ENCODE measurements at places on chromosomes 7 and 10.

DNA sequence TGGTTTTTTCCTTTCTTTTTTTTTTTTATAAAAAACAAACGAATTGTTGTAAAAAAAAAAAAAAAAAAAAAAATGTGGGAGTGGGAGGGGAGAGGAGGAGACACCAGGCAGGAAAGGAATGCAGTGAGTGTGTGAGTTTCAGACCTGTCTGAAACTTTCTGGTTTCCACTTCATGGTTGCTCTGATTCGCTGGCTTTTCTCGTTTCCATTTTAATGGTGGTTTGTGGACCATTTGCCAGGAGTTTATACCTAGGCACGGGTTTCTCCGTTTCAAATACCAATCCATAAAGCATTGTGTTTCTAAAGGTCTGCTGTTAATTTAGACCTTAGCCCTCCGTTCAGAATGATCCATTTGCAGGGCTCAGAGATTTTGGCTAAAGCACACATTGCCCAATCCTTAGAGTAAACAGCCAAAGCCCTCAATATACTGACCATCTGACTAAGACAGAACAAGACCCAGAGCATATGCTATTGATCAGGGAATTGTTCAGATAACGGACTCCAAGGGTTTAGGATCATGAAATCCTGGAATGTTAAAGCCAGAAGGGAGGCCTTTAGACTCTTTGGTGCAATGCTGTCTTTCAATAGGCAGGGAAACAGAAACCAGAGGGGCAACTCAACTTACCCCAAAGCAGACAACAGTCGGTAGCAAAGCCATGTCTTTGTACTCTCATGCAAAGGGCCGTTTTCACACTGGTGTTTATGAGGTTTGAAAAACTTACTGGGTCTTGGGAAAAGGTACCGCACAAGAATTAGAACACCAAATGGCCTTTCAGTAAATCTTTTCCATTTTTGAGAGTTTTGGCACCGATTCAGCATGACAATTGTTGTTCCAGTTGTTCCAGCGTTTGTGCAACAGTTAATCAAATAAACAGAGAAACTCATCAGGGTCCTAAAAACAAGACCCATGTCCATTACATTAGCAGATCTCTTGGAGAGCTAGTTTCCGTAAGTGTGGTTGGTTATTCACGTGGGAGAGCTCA is 94.3 kb upstream of the AGBL3 start:
- peak overlapping the region; percentile 70 for H3K27ac ChIP-seq
- peaks cover 62% of the 10 kb centered on the region for H3K4me1 ChIP-seq
- H3K27me3 ChIP-seq = no peaks in the 10 kb centered on the region
- no peak for DNase-seq
- H3K36me3 ChIP-seq = peaks cover 3% of the 10 kb centered on the region

DNA sequence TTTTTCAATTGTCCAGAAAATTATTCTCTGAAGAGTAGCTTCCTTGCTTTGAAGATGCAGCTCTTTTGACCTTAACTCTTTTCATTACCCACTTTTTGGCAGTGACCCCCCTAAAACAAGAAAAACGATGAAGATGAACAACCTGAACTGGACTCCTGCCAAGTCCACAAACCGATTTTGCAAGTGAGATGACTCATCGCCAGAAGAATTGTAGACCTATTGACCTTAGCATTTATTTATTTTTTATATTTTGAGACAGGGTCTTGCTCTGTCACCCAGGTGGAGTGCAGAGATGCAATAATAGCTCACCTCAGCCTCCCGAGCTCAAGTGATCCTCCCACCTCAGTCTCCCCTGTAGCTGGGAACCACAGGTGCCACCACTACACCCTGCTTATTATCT is 859.2 kb downstream of the GATA3 start:
- H3K4me1 ChIP-seq = no peaks in the 10 kb centered on the region
- no peaks in the 10 kb centered on the region for H3K36me3 ChIP-seq
- H3K4me3 ChIP-seq = no peak overlapping the region
- DNase-seq = no peak
- H3K27ac ChIP-seq = no peak overlapping the region

DNA sequence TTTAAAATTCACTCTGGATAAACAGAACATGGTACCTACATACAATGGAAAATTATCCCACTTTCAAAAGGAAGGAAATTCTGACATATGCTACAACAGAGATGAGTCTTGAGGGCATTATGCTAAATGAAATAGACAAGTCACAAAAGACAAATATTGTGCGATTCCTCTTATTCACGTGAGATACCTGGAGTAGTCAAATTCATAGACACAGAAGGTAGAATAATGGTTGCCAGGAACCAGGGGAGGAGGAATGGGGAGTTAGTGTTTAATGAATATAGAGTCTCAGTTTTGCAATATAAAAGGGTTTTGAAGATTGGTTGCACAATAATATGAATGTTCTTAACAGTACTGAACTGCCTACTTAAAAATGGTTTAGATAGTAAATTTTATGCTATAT is 69.8 kb upstream of the WAC start:
- no peak overlapping the region for H3K4me3 ChIP-seq
- H3K27me3 ChIP-seq = no peaks in the 10 kb centered on the region
- H3K36me3 ChIP-seq = no peaks in the 10 kb centered on the region
- DNase-seq = no peak

DNA sequence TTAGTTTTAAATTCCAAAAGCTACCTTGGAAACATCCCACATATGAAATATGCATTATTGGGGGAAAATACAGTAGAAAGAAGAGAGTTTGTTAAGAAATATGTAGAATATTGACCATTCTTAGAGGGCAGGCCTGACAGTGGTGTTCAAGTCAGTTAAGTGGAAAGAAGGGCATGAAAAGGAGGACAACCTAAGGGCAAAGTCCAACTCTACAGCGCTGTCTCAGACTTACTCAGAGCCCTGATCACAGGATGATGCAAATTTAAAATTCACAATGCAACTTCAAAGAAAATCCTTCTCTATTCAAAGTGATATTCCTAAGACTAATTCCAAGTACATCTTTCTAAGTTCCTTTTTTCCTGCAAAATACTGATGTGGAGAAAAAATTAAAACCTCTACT is 139.1 kb upstream of the LRRTM3 start:
- H3K27me3 ChIP-seq = no peaks in the 10 kb centered on the region
- no peak overlapping the region for H3K27ac ChIP-seq
- H3K4me1 ChIP-seq = no peaks in the 10 kb centered on the region

- peaks cover 14% of the 10 kb centered on the region for H3K4me1 ChIP-seq
- peaks cover 44% of the 10 kb centered on the region for H3K36me3 ChIP-seq
- no peak for DNase-seq
- H3K4me3 ChIP-seq = no peak overlapping the region
- no peak overlapping the region for H3K27ac ChIP-seq
These were observed 34.2 kb downstream of the ITGB1 start for GRCh38 chr10:32923849-32924248.

GRCh38 chr7:146486519-146486918 is 369.9 kb downstream of the CNTNAP2 start:
- H3K4me1 ChIP-seq = no peaks in the 10 kb centered on the region
- H3K27me3 ChIP-seq = no peaks in the 10 kb centered on the region
- no peak overlapping the region for H3K27ac ChIP-seq
- H3K4me3 ChIP-seq = no peak overlapping the region
- no peak for DNase-seq

- DNase-seq = no peak
- no peak overlapping the region for H3K4me3 ChIP-seq
- no peaks in the 10 kb centered on the region for H3K27me3 ChIP-seq
These were observed 373.1 kb downstream of the THSD7A start for GRCh38 chr7:11458736-11459483.

GRCh38 chr7:36638140-36638539 is 86.2 kb downstream of the AOAH start:
- no peaks in the 10 kb centered on the region for H3K36me3 ChIP-seq
- H3K4me3 ChIP-seq = no peak overlapping the region
- no peaks in the 10 kb centered on the region for H3K27me3 ChIP-seq
- DNase-seq = no peak
- H3K4me1 ChIP-seq = no peaks in the 10 kb centered on the region
- H3K27ac ChIP-seq = no peak overlapping the region

GRCh38 chr7:51774178-51774577 is 457.6 kb upstream of the COBL start:
- DNase-seq = no peak
- H3K27ac ChIP-seq = no peak overlapping the region
- no peak overlapping the region for H3K4me3 ChIP-seq
- no peaks in the 10 kb centered on the region for H3K4me1 ChIP-seq
- H3K36me3 ChIP-seq = no peaks in the 10 kb centered on the region

GRCh38 chr10:24900888-24901685 is 51.3 kb downstream of the PRTFDC1 start:
- H3K4me3 ChIP-seq = no peak overlapping the region
- no peak overlapping the region for H3K27ac ChIP-seq
- no peaks in the 10 kb centered on the region for H3K36me3 ChIP-seq
- H3K27me3 ChIP-seq = no peaks in the 10 kb centered on the region
- H3K4me1 ChIP-seq = peaks cover 16% of the 10 kb centered on the region
- DNase-seq = no peak

GRCh38 chr7:128591705-128592104 is 80.4 kb upstream of the GARIN1A start:
- no peaks in the 10 kb centered on the region for H3K4me1 ChIP-seq
- no peaks in the 10 kb centered on the region for H3K27me3 ChIP-seq
- peaks cover 5% of the 10 kb centered on the region for H3K36me3 ChIP-seq

- no peak for DNase-seq
- H3K27me3 ChIP-seq = no peaks in the 10 kb centered on the region
- peaks cover 9% of the 10 kb centered on the region for H3K4me1 ChIP-seq
These were observed 34.4 kb upstream of the CAV2 start for GRCh38 chr7:116465125-116465524.

DNA sequence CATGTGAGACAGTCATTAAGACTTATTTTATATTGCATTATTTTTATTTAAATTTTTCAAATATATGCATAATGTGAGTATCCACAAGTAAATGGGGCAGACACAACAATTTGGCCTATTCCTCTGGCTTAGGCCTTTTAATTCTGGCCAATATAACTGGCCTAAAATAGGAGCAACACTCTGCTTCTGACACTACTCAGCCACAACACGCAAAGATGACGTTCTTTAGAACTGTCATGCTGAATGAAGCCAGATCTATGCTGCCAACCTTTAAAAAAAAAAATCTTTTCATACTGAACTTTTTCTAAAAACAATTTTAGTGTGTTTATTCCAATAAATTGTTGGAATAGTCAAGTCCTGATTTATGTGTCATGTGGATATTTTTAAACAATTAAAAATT is 355.0 kb upstream of the BMPER start:
- no peaks in the 10 kb centered on the region for H3K27me3 ChIP-seq
- no peak overlapping the region for H3K27ac ChIP-seq
- peaks cover 3% of the 10 kb centered on the region for H3K4me1 ChIP-seq
- H3K36me3 ChIP-seq = no peaks in the 10 kb centered on the region
- H3K4me3 ChIP-seq = no peak overlapping the region
- DNase-seq = no peak

GRCh38 chr10:71970331-71970730 is 6.1 kb downstream of the CHST3 start:
- H3K27me3 ChIP-seq = no peaks in the 10 kb centered on the region
- peaks cover 98% of the 10 kb centered on the region for H3K4me1 ChIP-seq
- no peak for DNase-seq
- peak overlapping the region; percentile 60 for H3K27ac ChIP-seq
- no peak overlapping the region for H3K4me3 ChIP-seq

GRCh38 chr7:151313857-151314256 is 27.8 kb upstream of the NUB1 start:
- peaks cover 14% of the 10 kb centered on the region for H3K4me1 ChIP-seq
- peak; percentile 53 for DNase-seq
- no peaks in the 10 kb centered on the region for H3K27me3 ChIP-seq
- H3K4me3 ChIP-seq = no peak overlapping the region
- no peaks in the 10 kb centered on the region for H3K36me3 ChIP-seq

DNA sequence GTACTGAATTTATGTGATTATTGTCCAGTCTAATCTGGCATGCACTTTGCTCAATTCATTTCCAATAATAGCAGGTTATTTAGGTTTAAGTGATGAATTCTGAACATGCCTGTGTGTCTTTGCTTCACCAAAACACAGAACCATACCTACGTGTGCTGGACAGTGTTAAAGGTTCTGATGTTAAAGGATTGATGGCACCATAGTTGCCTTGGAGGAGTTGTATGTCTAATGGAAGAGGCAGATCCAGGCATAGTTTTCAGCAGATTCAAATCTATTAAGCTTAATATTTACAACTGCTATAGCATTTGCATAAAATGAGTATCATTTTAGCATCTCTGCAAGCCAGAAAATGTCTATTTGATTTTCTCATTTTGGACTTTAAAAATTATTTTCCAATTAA is 28.0 kb upstream of the UMAD1 start:
- H3K36me3 ChIP-seq = no peaks in the 10 kb centered on the region
- no peak for DNase-seq
- no peaks in the 10 kb centered on the region for H3K4me1 ChIP-seq
- no peaks in the 10 kb centered on the region for H3K27me3 ChIP-seq
- H3K4me3 ChIP-seq = no peak overlapping the region

DNA sequence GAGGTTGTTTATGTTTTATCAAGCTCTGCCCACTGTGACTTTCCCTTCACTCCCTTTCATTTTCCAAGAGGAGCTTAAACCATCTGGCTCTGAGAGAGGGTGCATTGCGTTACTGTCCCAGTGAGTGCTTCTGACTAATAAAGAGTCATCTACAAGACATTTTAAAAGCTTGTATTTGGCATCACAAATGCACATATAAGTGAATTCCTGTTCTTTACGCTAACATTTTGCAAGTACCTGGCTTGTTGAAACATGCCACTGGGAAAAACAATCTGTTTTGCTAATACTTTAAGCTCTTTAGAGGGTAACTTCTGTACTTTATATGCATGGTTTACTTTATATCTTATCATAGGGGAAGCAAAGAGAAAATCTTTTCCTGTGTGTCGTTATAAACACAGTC is 534.6 kb upstream of the POM121L12 start:
- H3K27ac ChIP-seq = no peak overlapping the region
- H3K27me3 ChIP-seq = no peaks in the 10 kb centered on the region
- H3K36me3 ChIP-seq = no peaks in the 10 kb centered on the region
- H3K4me1 ChIP-seq = no peaks in the 10 kb centered on the region
- DNase-seq = no peak

DNA sequence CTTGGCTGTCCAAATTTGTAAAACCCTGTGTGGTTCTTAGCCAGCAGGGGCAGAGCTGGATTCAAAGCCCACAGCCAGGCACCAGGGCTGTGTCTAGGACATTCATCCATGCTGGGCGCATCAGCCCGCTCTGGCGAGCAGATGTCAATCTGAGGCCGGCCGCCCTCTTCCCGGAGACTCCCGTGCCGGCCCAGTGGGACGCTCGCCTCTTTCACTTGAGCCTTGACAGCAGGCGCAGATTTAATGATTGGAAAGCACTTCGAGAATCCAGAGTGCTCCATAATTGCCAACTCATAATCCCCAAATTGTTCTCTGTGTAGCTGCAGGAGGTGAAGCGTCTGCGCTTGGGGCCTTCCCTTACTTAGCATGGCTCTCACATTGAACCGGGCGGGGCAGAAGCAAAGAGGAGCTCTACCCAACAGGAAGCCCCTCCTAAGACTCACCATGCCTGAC is 36.7 kb downstream of the SLIT1 start:
- H3K36me3 ChIP-seq = no peaks in the 10 kb centered on the region
- no peak for DNase-seq
- no peak overlapping the region for H3K4me3 ChIP-seq
- H3K4me1 ChIP-seq = no peaks in the 10 kb centered on the region
- no peak overlapping the region for H3K27ac ChIP-seq

GRCh38 chr10:43923328-43923727 is 274.6 kb upstream of the ZNF32 start:
- H3K36me3 ChIP-seq = no peaks in the 10 kb centered on the region
- no peak overlapping the region for H3K4me3 ChIP-seq
- no peaks in the 10 kb centered on the region for H3K27me3 ChIP-seq
- H3K4me1 ChIP-seq = no peaks in the 10 kb centered on the region
